Activated T-cell treated with anti-CD3 and anti-CD28 coated beads for 4 hours (primary cell): ENCODE measurements at places on chromosomes 3 and 15.

GRCh38 chr3:52280050-52280461 lies 1.6 kb upstream of the WDR82 start:
- no peak for DNase-seq

- no peak for DNase-seq
Measured at GRCh38 chr15:33149919-33150318, 44.6 kb downstream of the FMN1 start.

GRCh38 chr3:152455989-152456388 lies 187.3 kb downstream of the MBNL1 start:
- no peak for DNase-seq

DNA sequence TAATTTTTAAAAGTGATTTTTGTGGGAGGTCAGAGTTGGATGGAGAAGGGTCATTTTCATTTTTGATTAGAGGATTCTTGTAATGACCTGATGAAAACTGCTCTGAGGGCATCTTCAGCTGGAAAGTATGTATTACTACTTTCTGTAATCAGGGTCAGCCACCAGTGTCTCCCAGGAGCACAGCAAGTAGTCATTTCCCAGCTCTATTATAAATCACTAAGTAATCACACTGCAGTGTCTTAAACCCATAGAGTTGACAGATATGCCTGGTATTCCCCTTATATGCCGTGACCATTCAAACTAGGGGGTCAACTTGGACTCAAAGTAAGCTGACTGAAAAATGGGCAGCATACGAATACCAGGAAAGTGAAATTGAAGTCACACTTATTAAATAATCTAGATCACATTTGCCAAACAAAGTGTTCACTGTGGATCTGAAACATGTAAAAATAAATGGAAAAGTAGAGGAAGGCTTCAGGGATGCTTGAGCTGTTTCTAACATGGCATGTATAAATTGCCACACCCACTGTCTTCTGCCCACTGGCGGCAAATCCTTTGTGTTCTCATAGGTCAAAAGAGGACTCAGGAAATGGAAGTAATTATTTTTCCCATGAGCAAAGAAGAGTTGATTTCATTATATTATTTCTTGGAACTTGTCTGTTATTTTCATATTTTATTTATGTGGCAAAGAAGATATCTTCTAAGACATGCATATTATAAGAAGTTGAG lies 105.7 kb downstream of the MBNL1 start:
- no peak for DNase-seq

DNA sequence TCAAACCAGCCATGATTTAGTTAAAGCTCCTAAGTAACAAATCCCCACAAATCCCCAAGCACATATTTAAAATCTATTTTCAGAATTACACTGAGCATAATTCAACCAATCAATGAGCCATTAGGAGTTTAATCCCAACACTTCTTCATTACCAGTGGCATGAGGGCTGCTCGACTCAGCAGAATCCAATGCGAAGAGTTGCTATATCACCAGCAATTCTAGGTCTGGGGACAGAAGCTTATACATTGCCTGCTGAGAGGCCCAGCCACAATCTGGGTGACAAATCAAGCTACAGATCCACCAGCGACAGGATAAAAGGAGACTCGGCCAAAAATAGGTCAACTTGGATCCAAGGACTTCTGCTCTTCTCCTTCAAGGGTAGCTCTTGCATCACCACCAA lies 238.8 kb downstream of the NTRK3 start:
- no peak for DNase-seq

- no peak for DNase-seq
Measured at GRCh38 chr3:125694761-125695294, 99.5 kb upstream of the OSBPL11 start.

DNA sequence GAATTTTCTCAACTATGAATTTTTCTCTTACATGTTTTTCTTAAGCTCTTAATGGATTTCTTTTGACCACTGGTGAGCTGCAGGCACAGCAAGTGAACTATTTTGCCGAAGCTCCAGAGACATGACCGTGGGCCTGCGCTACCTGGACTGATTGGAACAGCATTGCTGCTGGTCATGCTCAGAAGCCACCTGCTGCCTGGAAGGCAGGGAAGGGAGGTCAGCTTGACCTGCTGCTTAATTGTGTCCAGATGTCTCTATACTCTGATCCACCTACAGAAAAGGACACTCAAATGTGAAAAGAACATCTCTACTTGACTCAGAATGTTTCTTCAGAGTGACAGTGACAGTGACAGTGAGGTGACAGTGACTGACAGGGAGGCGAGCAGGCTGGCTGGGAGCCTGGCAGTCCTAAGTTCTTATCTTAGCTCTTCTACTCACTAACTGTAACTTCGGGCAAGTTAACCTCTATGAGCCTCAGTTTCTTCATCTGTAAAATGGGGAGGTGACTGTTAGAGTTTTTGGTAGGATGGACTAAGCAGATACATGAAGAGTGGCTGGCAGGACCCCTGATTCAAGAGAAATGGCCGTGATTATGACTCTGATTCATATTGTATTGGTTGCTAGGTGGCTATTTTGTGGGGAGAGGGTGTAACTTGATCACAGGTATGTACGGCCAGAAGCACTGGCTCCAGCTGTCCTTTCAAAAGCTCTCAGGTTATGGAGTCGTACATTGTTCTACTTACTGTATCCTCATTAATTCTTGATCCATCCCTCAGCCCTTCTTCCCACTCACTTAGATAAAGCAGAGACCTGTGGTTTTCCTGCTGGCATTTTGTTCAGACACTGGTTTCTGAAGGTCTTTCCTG lies 54.8 kb upstream of the DLG1 start:
- no peak for DNase-seq

- no peak for DNase-seq
Measured at GRCh38 chr3:134441821-134442220, 44.0 kb downstream of the ANAPC13 start.

DNA sequence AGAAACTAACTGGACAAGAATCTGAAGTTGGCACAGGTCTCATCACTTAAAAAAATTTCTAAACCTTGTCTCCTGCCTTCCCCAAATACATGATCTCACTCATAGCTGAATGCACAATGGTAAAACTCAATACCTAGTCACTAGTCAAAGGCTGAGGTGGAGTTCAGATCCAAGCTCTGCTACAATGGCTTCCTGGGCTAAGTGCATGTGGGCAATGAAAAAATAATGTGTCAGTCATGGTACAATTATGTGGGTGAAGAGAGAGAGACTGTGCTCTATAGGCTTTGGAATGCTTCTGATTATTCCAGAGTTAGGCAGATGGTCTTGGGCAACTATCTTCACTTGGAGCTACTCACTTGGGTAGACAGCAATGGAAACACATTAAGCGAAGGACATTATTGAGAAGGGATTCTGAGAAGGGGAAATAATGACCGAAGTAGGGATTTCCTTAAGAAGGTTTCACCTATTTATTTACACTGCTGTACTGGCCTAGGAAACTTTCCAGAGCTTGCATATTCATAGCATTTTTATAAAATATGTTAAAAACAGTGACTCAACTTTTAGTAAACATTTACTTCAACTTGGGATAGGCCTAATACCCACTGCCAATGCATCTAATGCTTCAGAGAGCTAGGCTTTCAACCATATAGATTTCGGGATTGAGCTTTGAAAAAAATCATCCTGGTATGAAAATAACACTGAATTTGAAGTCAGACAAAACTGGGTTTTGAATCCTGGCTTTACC lies 58.7 kb upstream of the PLXND1 start:
- no peak for DNase-seq

GRCh38 chr3:87320756-87321626 lies 44.6 kb upstream of the POU1F1 start:
- no peak for DNase-seq

- no peak for DNase-seq
Measured at GRCh38 chr15:40992825-40993224, 39.6 kb downstream of the CHAC1 start.
